ENCODE measurements at places on chromosomes 13 and 19. TPM values are rescaled to one million over a fixed set of nuclear protein-coding genes. Genes with fewer than 3 reads are reported as not detected.

Gene MCEMP1
- total RNA-seq: not detected

Gene ZIM2
- total RNA-seq: not detected

DNA sequence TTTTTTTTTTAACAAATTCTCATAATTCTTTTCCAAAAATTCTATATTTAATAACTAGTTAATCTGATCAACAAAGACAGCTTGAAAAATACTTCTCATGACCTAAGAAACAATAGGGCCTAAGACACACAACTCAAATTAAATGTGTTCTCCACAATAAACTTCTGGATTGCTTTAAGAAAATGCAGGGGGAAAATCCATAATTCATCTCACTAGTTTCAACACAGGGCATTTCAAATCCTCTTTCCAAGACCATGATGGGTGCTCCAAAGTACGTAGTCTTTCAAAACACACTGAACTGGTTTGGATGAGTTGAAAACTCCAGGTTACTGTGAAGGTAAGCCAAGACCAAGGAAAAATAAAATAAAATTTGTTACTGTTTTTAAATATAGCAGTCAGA lies 62.6 kb downstream of the DCLK1 start:
- H3K27me3 ChIP-seq: no peaks in the 10 kb centered on the region
- no peak overlapping the region for H3K27ac ChIP-seq
- DNase-seq: no peak

DNA sequence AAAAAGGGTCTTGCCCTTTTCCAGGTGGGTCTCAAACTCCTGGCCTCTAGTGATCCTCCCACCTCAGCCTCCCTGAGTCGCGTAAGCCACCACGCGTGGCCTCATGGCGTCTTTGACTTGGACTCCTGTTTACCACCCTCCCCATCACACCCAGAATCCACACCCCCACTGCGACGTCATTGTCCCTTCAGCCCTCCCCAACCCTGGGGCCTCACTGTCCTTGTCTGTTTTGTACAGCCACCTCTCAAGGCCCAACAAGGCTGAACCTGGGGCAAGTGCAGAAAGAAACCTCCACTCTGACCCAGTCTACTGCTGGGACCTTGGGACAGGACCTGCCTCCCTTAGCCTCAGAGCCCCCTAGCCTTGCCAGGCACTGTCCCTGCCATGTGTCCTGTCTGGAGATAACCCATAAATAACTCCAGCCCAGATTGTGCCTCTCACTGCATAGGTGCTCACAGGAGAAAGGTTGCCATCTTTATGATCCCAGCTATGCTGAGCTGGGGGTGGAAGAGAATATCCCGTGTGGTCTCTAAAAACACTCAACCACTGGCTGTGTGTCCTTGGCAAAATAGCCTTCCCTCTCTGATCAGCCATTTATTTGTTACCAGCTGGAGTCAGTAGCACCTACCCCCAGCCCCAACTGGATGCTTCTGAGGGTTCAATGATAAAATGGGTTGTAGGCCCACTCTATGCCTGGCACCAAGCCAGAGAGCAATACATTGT lies 1.8 kb upstream of the IFI30 start:
- H3K36me3 ChIP-seq: peaks cover 21% of the 10 kb centered on the region
- H3K4me3 ChIP-seq: peak overlapping the region; percentile 15
- no peak for DNase-seq
- H3K27ac ChIP-seq: no peak overlapping the region

DNA sequence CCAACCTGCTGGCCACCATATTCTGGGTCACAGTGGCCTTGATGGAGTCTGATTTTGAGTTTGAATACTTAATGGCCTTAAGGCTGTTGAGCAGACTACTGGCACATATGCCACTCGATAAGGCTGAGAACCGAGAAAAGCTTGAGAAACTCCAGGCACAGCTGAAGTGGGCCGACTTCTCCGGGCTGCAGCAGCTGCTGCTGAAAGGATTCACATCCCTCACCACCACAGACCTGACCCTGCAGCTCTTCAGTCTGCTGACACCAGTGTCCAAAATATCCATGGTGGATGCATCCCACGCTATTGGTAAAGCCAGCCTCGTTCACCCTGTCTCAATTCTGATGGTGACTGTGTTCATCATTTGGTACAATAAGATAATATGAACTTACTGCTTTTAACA lies 77.5 kb downstream of the ZAR1L start:
- peaks cover 11% of the 10 kb centered on the region for H3K36me3 ChIP-seq
- no peak overlapping the region for H3K4me3 ChIP-seq
- no peak overlapping the region for H3K27ac ChIP-seq
- peaks cover 5% of the 10 kb centered on the region for H3K4me1 ChIP-seq

DNA sequence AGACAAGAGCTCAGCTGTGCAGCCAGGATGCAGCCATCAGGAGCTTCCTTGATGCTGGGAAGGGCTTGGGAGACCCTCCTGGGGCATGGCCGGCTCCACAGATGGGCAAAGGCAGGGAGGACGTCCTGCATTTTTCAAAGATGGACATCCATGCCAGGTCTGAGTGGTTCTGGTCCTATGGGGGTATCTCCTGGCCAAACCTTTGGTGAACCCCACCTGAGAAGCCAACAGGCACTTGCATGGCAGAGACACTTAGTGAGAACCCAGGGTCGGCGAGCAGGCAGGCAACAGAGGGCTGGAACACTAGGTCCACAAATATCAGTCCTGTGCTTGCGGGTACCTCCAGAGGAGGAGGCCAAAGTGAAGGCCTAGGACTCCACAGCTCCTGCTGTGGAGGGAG lies 70.0 kb downstream of the KCTD15 start:
- DNase-seq: no peak
- H3K36me3 ChIP-seq: no peaks in the 10 kb centered on the region

GRCh38 chr19:41478875-41479756 lies 36.2 kb downstream of the ERICH4 start:
- no peaks in the 10 kb centered on the region for H3K4me1 ChIP-seq
- DNase-seq: no peak
- peaks cover 26% of the 10 kb centered on the region for H3K27me3 ChIP-seq

DNA sequence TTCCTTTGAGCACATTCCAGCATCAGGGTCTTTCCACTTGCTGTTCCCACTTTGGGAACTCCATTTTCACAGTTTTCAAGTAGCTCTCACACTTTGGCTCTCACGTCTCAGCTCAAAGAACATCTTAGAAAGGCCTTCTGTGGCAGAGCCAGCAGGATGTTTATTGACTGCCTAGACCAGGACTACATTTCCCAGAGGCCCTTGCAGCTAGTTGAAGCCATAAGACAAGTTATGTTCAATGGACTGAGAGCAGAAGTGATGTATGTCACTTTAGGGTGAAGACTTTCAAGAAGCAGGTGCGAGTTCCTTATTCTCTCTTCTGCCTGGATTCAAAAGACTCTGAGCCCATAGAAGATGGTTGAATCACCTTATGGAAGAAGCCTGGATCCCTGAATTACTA lies 4.3 kb upstream of the HAUS5 start:
- H3K27me3 ChIP-seq: peaks cover 3% of the 10 kb centered on the region
- no peak overlapping the region for H3K4me3 ChIP-seq
- peaks cover 25% of the 10 kb centered on the region for H3K4me1 ChIP-seq
- no peak overlapping the region for H3K27ac ChIP-seq
- H3K36me3 ChIP-seq: peaks cover 9% of the 10 kb centered on the region

All from activated T-helper 1 cell treated with anti-CD3 and anti-CD28 coated beads, Interleukin-12 subunit alpha, Interleukin-12 subunit beta, Interleukin-2, Interleukin-4 antibody, amounts not matched to agents 30 ng/mL and 10 ng/mL and 1 ng/mL, durations not matched to agents 14 hours and 24 hours and 36 hours (primary cell).